ENCODE measurements at places on chromosomes 11 and 22.

DNA sequence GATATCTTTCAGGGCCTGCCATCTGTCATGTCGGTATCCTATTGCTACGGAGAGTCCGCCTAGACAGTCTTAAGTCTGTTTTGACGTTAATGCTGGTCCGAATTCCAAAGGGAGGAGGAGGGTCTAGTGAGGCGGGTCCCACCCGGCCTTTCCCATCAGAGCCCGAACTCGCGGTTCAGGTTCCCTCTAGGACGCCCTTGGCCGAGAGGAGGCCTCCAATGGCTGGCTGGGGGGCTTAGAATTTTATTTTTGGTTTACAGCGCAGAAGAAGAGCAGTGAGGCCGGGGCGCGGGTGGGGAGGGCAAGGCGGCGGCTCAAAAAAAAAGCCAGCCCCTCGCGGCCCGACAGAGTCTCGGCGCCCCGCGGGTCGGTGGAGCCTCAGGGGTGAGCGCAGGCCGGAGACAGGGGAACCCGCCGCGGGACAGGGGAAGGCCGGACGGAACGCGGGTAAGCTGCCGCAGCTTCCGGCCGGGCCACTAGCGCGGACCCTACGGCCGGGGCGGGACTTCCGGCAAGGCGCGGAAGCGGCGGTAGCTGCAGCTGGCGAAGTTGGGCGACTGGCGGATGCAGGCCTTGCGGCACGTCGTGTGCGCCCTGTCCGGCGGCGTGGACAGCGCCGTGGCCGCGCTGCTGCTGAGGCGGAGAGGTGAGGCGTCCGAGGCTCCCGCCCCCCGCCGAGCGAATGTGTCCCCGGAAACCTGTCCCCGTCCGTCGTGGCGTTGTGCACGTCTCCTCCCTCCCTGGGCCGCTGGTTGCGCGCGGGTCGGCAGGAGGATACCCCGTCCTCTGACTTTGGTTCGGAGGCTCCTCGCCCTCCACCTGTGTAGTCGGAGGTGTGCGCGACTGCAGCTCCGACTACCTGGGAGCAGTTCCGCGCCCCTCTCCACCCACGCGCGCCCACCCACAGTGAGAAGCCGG is at the start of gene TRMU:
Gene TRMU, plus strand, starts transcription at position 514 of the 918 bp plus-strand sequence. Its CDS starts 51 bp downstream, at position 565.
- peak; percentile 50 for DNase-seq

GRCh38 chr11:119696378-119697222 is 32.4 kb downstream of the NECTIN1 start:
- DNase-seq = no peak

DNA sequence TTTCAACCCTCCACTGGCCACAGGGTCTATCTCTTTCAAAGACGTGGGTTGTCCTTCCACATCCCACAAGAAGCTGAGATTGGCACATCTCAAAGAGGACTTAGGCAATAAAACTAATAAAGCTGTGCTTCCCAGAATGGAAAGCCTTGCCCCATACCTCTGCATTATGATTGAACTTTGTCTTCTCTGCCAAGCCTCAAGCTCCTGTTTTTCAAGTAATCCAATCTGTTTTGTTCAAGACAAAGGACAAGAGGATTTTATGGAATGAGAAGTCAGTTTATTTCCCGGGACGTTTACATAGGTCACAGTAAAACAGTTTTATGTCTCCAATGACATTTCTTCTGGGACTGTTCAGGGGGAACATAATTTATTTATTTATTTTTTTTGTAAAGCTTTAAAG is 108.4 kb downstream of the GALNT18 start:
- DNase-seq = no peak

- DNase-seq = no peak
Measured at GRCh38 chr11:74139151-74139918, 31.5 kb downstream of the C2CD3 start.

DNA sequence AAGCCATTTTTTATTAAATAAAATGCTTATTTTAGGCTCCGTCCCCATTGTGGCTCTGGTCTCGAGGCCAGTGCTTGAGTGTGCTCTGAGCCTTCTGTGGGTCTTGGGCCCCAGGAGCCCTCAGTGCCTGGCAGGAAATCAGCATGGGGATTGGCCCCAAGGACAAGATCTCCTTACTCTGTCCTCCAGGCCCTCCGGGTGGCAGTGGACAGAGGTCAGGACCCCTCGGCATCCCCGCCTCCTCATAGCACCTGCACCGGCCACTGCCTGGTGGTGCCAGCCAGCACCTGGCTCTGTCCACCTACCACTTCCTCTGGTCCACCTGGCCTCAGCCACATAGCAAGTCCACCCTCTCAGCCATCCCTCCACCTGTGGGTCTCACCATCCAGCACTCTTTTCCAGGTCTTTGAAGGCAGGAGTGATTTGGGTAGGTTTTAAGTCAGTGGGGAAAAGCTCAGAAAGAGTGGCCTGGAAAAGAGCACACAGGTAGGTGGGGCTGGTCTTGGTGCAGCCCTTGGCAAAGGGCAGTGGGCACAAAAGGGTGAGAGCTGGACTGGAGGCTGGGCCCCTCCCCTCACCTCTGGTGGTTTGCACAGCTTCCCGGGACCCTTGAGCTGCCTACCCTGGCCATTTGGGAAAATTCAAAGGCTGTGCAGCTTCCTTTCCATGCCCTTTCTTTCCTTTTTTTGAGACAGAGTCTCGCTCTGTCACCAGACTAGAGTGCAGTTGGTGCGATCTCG is 3.5 kb downstream of the CLDN5 start:
- no peak for DNase-seq

GRCh38 chr11:112795911-112796649 is 165.1 kb upstream of the NCAM1 start:
- DNase-seq = no peak

- DNase-seq = no peak
Measured at GRCh38 chr22:40326905-40327735, 19.2 kb upstream of the ADSL start.

DNA sequence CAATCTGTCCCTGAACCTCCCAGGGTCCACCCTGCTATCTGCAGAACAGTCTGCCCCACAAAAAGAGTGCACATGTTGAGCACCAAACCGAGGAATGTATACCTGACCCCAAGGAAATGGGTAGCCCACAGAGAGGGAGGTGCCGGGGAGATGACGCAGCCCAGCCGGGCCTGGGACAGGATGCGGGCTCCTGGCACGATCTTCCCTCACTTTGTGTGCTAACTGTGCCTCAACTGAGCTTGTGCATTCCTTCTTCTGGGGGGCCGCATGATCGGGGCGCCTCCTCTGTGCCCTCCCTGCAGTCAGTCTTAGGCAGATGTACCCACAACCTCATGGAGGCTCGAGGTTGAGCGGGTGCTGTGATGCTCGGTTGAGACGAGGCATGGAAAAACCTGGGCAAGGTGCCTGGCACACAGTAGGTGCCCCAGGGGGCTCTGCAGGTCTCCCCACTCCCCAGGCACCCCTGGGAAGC is 2.4 kb downstream of the GAS2L1 start:
- DNase-seq = no peak

DNA sequence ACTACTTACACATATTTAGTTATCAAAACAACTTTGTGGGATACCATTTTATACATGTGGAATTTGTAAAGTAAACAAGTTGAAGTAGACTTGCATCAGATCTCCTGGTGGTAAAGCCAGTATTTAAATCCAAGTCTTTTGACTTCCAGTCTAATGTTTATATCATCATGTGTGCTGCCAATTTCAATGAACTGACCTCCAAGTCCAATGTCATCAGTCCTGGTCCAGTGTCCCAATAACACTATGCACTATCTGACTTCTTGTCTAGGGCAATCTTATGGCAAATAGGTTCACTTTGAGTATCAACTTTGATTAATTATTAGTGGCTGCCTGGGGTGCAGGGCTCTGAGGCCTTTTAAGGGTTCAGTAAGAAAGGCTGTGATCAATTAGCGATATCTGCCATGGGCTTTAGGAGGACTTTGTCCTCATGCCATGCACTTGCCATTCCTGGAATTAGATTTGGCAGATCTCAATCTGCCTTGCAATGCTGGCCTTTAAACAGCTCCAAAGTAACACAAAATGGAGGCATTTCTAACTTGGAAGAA is 9.6 kb upstream of the PTS start:
- no peak for DNase-seq

- no peak for DNase-seq
Measured at GRCh38 chr11:102010776-102011494, 36.3 kb upstream of the CFAP300 start.
